ENCODE measurements at places on chromosomes 11 and 22.

GRCh38 chr11:126268361-126268707, 361 bp downstream of the SRPRA start:
- no peak for DNase-seq

- no peak for DNase-seq
Measured at GRCh38 chr22:35274154-35274871, 17.0 kb downstream of the HMGXB4 start.

DNA sequence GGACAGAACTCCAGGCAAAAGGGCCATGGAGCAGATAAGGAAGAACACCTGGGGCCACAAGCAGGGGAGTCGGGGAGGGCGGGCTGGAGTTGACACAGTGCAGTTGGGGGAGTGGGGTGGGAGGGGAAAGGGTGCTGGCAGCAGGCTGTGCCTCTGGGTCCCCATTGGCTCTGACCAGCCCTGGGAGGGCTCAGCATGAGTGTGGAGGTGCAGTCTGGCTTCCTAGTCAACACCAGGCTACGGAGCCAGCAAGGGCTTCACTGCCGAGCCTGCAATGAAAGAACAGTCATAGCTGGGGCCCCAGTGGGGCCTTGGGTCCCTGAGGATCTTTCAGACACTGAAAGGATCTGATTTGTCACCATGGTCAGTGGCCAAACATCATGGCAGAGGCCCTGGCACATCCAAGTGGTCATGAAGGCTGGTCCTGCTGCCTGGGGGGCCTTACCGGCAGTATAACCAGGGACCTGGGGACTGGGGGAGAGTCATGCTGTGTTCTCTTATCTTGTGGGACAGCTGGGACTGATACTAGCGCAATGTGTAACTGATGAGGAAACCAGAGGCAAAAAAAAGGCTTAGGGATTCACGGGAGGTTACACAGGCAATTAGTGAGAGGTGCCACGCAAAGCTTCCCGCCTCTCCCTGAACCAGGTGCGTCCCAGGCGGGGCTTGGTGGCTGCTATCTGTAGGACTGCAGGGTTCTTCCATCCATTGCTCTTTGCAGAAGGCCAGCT, 11.6 kb downstream of the SLC37A2 start:
- no peak for DNase-seq

- DNase-seq = no peak
Measured at GRCh38 chr11:107183953-107184352, 165.7 kb upstream of the GUCY1A2 start.

DNA sequence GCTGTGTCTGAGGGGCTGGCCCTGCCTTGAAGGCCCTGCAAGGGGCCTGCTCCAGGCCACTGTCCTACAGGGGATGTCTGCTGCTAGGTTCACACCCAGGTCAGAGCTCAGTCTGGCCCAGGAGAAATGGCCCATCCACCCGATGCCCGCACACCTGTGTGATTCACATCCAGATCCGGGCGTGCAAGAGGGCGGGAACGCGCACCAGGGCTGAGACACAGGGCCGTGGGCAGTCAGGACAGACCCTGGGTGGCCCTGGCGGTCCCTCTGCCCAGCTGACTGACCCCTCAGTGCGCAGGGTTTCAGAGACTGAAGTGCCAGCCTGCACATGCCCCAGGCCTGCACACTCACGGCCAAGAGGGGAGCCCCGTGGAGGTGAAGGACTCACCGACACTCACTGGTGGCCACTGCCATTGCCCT, 7.4 kb downstream of the TOLLIP start:
- DNase-seq = no peak

- no peak for DNase-seq
Measured at GRCh38 chr11:116871248-116871647, 33.8 kb upstream of the APOA1 start.

- no peak for DNase-seq
Measured at GRCh38 chr11:44797886-44798606, 71.3 kb downstream of the TSPAN18 start.

- DNase-seq = no peak
Measured at GRCh38 chr22:44555046-44555445, 57.0 kb upstream of the RTL6 start.

GRCh38 chr22:45273452-45274075, 11.2 kb upstream of the UPK3A start:
- DNase-seq = no peak

DNA sequence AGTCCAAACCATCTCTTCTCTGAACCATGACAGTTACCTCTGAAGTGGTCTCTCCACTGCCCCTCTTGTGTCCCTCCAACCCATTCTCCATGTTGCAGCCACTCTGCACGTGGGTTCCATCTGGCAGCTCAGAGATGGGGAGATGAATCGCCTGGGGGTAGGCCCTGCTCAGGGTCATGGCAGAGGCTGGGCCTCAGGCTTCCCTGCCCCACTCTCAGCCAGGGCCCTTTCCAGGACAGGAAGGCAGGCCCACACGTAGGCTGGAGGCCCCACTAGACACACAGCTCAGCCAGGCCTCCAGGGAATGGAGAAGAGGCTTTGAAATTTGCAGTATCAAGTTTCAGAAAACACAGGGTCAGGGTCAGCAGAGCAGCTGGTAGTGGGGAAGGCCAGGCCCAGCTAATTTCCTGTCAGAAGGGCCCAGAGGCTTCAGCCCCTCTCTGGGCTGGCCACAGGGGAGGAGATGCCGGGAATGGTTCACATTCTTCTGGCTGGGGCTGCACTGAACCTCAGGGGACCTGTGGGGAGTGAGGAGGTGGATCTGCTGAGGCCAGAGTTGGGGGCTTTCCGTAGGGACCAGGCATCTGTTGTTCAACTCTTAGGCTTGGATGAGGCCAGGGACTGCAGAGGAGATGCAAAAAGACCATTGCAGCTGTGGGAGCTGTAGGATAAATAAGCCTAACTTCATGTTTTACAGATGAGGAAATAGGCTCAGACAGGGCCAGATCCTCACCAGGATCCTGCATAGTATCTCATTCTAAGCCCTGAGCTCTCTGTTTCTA, 101.6 kb downstream of the SWAP70 start:
- no peak for DNase-seq

GRCh38 chr22:48098243-48098920, 1335.9 kb downstream of the TBC1D22A start:
- DNase-seq = no peak

DNA sequence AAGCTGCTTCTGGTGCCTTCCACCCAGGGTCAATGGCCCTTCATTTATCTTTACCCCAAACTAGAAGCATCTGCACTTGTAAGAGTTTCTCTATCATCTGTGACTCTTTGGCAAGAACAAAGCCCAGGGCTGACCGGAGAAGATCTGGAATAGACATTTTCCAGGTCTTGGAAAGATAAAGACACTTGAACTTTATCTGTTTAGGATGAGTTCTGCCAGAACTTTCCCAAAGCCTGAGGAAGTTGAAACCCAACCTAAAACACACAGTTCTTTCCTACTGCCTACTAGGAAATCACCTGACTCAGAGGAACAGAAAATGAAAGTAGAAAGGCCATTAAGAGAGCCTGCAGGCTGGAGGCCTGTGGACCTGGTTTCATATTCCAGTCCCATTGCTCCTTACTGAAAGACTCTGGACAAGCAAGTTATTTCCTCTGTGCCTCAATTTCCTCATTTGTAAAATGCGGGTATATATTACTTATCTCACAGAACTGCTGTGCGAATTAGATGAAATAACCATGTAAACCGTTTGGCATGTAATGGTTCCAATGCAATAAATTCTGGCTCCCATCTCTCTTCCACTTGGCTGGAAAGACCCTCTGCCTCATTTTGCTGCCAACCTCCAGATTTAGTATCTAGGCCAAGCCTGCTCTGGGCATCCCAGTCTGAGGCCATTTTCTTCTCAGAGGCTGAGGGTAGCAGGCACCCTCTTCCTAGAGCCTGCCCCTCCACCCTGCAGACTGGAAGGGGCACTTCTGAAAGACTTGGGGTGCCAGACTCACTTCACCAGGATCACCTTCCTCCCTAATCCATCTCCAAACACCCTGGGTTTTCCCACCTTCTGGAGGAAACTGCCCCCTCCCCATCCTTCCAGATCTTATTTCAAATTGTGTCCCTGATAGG, 1.2 kb downstream of the UBE2L6 start:
- no peak for DNase-seq

DNA sequence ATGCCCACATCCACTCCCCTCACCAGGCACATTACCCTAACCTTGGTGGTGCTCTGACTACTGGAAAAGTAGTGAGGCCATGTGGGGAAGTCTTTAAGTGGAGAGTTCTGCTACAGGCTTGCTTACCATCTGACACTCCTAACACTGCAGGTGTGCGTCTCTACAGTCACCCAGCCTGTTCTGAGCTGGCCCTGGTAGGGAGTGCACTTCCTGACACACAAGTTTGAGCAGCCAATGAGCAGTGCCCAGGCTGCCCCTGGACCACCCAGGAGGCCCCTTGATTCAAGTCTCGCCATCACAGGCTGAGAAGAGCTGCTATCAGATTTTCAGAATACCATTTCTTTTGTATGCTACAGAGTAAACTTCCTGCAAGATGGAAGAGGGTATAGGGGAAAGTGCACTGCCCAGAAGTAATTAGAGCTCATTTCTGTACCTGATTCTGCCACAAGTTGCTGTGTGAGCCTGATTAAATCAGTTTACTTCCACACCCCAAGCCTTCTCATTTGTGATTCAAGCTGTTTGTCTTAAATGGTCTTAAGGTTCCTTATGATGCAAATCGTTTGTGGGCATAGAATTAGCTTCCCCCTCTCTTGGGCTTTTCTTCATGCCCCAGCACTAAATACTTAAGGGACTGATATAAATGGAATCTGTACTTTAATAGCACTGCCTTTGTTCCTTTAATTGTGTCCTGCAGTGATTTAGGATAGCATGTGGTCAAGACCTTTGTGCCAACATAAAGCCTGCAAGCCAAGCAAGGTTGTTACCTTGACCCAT, 22.2 kb downstream of the OPCML start:
- DNase-seq = no peak

- DNase-seq = no peak
Measured at GRCh38 chr11:123469089-123469488, 39.0 kb downstream of the GRAMD1B start.

DNA sequence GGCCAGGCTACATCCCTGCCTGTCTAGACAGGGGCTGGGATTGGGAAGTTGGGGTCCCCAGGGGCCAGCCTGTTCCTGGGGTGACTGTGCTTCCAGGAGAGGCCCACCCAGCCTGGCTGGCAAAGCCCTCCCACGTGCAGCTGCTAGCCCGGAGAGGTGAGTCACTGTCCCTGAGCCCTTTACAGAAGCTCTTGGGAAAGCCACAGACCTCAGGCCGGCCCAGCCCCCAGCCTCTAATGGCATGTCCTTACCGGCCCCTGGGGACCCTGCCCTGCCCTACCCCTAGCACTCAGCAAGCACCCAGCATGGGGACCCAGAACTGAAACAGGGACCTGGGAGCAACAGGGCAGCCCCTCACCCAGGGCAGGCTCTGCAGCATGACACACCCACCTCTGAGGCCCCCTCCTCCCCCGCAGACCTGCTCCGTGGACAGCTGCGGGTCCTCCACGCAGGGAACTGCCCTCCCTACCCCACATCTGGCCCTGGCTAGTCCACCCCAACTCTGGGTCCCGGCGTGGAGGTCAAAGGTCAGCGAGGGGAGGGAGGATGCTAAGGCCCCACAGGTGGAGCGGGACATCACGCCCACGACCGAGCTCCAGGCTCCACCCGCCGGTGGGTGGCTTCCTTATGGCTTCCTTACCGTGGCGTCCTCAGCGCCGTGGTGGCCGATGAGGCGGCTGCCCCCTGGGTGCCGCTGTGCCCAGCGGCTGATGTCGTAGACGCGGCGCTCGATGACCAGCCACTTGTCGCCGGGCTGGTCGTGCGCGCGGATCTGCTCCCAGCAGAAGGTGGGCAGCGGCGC, 615 bp downstream of the FADS3 start:
- DNase-seq = no peak

- DNase-seq = no peak
Measured at GRCh38 chr11:96906476-96906875, 516.7 kb downstream of the JRKL start.

DNA sequence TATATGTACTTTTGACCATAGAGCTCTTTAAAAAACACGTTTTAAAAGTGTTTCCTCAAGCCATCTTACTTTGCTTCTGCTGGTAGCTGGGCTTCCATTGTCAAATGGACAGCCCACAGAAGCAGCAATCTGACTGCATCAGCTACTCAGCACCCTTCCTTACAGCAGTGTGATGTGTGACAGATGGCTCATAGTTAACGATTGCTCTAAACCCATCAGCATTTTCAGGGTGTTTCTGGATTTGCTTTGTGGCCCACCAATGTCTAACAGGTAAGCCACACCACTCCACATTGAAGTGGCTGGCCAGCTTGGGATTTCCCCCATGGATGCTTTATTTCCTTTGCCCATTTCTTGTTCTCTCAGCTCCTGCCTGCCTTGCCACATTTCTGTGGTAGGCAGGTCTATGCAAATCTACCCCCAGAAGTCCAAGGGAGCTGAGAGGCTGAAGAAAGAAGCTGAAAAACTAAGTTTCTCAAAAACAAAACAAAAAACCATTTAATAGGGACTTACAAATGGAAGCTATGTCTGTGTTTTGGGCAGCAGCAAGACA, 7.3 kb upstream of the FAR1 start:
- DNase-seq = no peak

GRCh38 chr11:111540114-111540936, at the start of gene LAYN:
Gene LAYN, plus strand, starts transcription at chr11:111540720. Its CDS starts 124 bp downstream, at chr11:111540844.
- DNase-seq = no peak

DNA sequence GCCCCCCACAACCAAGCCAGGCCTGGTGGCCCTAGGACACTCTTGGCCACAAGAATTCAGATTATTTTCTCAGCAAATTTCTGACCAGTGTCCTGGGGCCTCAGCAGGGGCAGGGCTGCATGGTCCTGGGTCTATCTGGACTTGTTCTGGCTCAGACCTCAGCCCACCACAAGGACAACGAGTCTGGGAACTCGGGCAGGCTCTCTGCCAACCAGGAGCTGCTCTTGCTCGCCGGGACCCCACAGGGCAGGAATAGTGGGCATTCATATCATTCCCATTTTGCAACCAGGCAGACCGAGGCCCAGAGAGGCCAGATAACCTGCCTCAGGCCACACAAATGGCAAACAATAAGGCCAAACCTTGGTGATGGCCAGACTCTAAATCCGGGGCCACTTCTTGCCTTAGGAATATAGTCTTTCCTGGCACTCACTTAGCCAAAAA, 75.4 kb upstream of the WNT7B start:
- no peak for DNase-seq

DNA sequence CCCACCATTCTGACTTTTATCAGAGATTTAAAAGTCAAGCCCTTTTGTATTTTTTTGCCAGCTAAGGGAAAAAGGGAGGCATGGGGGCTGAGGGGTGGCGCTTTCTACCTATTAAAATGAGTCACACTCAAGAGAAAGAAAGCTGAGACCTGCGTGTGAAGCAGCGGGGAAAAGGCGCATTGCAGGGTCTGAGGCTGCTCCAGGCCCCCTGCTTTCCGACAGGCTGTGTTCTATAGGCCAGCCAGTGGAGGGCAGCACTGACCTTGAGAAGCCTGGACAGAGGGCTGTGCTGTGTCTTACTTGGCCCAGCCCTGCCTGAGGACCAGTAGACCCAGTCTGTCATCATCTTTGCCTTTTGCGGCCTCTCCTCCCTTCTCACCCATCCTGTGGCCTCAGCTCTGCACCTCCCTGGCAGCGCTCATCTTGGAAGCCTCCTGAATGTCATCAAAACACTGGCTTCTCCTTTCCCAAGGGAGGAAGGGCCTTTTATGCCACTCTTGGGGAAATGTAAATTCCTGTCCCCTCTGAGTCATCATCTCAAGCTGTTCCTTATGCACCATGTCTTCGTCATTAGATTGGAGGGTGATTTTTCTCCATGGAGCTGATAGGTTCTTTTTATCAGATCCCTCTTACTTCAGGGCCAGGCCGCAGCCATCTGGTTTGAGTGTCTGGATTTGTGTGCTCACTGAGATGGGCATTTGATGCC, 12.6 kb upstream of the MAPK8IP1 start:
- DNase-seq = no peak

GRCh38 chr11:35347921-35348331, 71.4 kb downstream of the SLC1A2 start:
- no peak for DNase-seq

Data from esophagus squamous epithelium (tissue), 5 donors.